ENCODE measurements at places on chromosomes 4 and X.

GRCh38 chr4:25884031-25884782 is 21.4 kb upstream of the SEL1L3 start:
- DNase-seq, result peak; percentile 55

GRCh38 chr4:24664956-24665355 is 80.6 kb upstream of the DHX15 start:
- peak; percentile 2 for DNase-seq

DNA sequence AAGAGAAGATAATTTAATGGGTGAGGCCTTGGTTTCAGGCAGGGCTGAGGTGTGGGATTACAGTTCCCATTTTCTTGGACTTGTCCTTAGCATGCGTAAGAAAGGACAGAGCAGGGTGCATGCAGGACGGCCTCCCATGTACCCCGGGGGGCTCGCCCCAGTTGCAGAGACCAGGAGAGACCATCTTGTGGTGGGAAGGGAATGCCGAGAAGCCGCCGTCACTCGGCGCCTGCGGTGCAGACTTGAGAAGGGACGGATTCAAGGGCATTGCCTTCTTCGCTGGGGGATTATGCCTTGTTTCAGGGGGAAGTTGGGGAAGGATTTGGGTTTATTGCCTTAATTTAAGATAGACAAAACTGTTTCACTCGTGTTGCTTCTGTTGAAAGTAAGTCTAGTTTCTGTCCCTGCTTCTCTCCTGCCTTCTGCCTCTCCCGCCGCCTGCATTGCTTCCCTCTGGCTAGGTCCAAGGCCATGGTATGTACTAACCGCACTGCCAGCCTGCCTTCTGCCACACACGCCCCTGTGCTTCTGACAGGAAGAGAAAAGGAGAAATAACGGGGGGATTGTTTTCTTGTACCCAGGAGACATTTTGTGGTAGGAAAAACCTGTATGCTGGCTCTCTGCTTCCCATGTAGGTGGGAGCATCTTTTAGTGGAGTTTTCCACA is 175.9 kb downstream of the DCLK2 start:
- no peak for DNase-seq

DNA sequence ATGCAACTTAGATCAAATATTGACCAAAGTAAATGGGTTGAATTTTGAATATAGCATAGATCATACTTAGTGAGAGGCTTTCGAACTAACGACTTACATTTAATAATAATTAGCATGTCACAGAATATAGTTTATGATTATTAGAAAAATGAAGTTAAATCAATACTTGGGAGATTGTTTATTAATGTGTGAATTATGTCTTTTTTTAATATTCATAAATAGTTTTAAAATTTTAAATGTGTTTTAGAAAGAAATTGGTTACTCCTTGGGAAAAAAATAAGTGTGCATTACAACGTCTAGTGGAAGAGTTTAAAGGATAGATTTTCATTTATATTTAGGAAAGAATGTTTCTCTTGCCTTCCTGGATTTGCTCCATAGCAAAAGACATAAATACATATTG is 7.3 kb downstream of the FGA start:
- no peak for DNase-seq

- no peak for DNase-seq
Measured at GRCh38 chr4:163611182-163611581, 116.7 kb downstream of the TMA16 start.

DNA sequence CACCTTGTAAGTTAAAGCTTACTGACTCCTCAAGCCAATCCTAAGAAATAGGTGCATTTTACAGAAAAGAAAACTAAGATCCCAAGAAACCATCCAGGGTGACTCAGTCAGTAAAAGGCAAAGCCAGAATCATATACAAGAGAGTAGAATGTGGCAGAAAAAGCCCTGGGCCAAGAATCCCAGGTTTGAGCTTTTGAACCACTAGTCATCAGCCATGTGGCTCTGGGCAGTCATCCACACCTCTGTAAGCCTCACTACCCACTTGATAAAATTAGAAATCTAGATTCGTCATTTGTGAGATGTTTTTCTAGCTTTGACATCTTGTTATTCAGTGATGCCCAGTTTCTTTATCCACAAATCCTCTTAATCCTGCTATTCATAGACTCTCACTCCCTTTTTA is 122.2 kb upstream of the PDE5A start:
- DNase-seq, result peak; percentile 56

DNA sequence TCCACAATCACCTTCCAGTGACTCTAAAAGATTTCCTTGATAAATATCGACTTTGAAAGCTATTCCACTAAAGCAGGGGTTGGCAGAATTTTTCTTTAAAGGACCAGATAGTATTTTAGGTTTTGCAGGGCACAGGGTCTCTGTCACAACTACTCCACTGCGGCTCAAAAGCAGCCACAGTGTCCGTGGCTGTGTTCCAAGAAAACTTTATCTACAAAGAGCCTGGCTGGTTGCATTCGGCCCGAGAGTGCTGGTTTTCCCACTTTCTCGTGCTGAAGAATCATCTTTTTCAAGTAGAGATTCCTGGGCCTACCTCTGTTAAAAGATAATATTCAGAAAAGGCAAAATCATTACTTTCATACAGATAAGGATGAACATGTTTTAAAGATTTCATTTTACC is 55.6 kb downstream of the TSPAN7 start:
- no peak for DNase-seq

GRCh38 chrX:37462346-37462745 is 109.1 kb upstream of the LANCL3 start:
- no peak for DNase-seq

- no peak for DNase-seq
Measured at GRCh38 chrX:40973619-40974018, 111.6 kb upstream of the USP9X start.

DNA sequence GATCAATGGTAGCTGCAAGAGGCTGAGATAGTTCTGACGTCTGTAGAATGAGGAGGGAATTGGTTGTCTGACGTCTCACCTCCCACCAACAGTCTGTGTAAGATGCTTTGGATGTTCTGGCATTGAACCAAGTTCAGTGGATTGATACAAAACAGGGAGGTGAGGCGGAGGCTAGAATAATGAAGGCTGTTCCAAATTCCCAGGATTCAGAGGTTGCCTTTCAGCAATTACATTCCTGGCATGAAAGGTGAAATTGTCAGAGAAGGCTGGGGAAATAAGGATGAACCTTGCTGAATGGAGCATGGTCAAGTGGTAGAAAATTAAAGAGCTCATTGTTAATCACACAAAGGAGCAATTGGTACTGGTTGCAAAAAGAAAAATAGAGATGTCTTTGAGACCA is 241.6 kb downstream of the FBXW7 start:
- DNase-seq, result no peak
